Endothelial cell of umbilical vein (primary cell): ENCODE measurements at places on chromosomes 2 and 18.
A peak's percentile ranks its signal among the peaks of the same experiment; 100 is the strongest.

- DNase-seq, result peak; percentile 17
Measured at GRCh38 chr2:179344280-179344964, 79.8 kb upstream of the SESTD1 start.

DNA sequence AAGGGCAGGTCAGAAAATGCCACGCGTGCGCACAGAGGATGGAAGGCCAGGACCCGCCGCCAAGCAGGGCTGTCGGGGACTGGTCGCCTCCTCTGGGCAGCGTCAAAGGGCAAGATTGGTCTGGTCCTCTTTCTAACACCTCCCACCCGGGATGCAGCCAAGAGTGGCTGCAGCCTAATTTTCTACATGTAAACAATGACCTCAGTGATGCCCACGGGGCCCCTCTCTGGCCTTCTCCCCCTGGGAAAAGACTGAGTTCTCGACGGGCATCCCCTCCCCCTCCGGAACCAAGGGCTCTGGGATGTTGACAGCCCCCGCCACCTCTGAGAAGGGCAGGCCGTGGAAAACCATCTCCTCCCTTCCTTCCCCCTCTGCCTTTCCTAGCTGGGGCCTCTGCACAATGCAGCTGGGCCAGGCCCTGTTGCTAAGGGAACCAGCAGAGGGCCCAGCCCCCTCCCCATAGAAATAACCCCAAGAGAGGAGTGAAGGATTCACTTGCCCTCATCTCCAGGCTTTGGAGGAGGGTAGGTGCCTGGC, 80.0 kb upstream of the ZNF532 start:
- peak; percentile 25 for DNase-seq

GRCh38 chr2:56376699-56377665, 193.2 kb downstream of the CCDC85A start:
- no peak for DNase-seq

- no peak for DNase-seq
Measured at GRCh38 chr2:151523850-151524249, 114.1 kb downstream of the RIF1 start.

DNA sequence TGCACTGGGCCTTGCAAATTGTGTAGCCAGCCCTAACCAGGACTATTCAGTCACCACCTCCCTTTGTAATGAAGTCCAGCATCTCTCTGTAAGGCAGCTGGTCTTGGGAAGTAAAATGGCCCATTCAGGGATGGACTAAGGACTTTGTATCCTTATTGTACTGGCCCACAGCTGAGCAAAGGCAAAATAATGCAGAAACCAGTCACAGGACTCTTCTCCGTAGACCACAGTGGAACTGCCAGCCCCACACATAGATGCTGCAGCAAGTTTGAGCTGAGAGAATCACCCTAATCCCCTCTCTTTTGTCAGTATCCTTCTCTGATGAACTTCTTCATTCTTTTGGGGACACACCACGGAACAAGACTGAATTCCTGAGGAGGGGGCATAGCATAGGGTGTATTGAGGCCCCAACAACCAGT, 73.6 kb upstream of the RTN4 start:
- no peak for DNase-seq

GRCh38 chr2:205571360-205571959, 110.8 kb upstream of the NRP2 start:
- no peak for DNase-seq
